Inflammatory macrophage treated with lipopolysaccharide for 1 hour (primary cell): ENCODE measurements at places on chromosomes 5 and 9.

DNA sequence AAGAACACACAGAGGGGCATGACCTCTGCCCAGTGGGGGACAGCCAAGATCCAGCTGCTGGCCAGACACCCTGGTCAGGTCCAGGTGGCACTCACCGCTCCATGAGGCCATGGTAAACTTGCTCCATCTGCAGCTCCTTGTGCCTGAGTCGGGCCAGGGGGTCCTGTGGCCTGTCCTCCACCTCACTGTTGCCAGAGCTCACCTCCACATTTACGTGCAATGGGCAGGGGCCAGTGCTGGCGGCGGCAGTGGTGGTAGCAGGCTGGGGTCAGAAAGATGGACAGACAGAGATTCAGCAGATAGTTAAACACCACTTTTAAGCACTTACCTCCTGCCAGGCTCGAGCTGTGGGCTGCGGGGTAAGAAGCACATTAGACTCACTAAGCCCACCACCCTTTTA lies 28.0 kb downstream of the AKNA start:
- DNase-seq: no peak

GRCh38 chr9:77417566-77417965 lies 230.6 kb downstream of the GNA14 start:
- DNase-seq: peak; percentile 65

- DNase-seq: no peak
Measured at GRCh38 chr9:88872192-88872946, 118.9 kb upstream of the S1PR3 start.

DNA sequence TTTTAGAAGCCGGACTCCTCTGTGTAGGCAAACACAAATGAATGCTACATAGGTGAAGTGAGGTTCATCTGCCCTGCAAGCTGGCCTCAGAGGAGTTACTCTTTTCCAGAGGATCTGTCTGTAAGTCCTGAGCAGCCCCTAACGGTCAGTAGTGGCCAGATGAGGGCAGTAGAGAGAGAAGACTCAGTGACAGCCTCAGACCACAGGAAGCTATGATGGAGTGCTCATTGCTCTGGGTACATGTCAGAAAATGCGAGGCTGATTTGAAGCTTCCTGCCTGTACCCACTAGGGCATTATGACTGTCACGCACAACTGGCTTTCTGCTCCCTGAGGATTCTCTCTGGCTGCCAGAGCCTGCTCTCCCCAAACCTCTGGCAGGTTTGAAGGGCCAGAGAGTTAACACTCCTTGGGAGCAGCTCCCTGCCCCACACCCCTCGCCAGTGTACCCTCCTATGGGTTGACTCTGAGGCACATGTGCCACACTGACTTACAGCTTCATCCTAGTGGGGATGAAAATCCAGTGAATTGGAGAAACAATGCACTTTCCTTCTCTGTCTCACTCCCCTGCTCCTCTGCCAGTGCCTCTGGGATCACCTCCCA lies 141.5 kb downstream of the GABRG2 start:
- DNase-seq: peak; percentile 62

DNA sequence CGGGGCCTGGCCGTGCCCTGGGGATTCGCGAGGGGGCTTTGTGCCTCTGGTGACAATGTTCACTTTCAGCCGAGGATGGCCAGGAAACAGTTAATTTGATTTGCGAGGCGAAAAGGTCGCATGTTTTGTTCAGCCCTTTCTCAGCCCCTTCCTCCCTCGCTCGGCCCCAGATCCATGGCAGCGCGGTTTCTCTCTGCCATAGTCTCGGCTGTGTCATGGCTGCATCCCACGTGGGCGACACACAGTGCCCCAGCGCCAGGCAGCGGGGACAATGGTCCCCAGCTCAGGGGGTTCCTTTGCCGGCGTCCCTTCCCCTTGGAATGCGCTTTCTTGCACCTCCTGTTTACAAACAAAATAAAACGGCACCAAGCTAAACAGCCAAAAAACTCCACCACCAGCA lies 370.3 kb upstream of the IRX2 start:
- no peak for DNase-seq

GRCh38 chr5:38670878-38671277 lies 114.4 kb upstream of the LIFR start:
- no peak for DNase-seq

- DNase-seq: no peak
Measured at GRCh38 chr5:4370218-4370617, 769.9 kb upstream of the ADAMTS16 start.

- no peak for DNase-seq
Measured at GRCh38 chr5:56147659-56148230, 85.4 kb downstream of the ANKRD55 start.

GRCh38 chr5:14676320-14676719 lies 11.8 kb downstream of the OTULIN start:
- DNase-seq: no peak

GRCh38 chr5:81774374-81774773 lies 23.5 kb upstream of the SSBP2 start:
- DNase-seq: no peak

DNA sequence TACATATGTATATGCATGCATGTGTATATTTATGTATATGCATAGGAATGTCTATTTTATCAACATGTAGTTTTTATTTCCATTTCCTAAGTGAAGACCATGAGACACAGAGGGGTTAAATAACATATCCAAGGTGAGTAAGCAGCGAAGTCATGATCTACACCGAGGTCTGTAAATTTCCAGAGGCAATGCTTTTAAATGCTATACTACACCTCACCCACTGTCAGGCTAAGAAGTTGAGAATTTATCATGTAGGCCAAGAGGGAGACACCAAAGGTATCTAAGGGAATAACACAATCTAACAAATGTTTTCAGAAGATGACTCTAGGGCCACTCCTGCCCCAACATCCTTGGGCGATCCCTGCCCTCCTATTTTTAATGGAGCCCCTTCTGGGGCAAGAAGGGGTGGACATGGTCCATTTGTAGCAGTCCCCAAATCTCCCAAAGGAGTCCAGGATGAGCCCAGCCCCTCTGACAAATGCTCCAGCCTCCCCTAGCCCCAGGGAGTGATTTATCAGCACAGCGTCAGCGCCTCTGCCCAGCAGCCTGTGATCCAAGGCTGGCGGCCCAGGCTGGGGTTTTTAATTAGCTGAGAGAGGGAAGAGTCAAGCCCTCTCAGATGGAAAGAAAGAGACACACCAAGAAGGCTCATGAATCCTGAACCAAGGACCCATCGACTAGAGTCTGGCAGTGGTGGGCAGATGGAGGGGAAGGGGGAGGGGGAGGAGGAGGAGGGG lies 339.9 kb downstream of the ASTN2 start:
- DNase-seq: no peak

- no peak for DNase-seq
Measured at GRCh38 chr9:89601306-89601705, 3.5 kb upstream of the GADD45G start.

- peak; percentile 32 for DNase-seq
Measured at GRCh38 chr5:151677776-151678545, 8.8 kb downstream of the SPARC start.

GRCh38 chr9:114825126-114825795 lies 19.4 kb upstream of the TNFSF15 start:
- no peak for DNase-seq

GRCh38 chr5:7886849-7887475 lies 18.0 kb downstream of the MTRR start:
- peak; percentile 18 for DNase-seq

DNA sequence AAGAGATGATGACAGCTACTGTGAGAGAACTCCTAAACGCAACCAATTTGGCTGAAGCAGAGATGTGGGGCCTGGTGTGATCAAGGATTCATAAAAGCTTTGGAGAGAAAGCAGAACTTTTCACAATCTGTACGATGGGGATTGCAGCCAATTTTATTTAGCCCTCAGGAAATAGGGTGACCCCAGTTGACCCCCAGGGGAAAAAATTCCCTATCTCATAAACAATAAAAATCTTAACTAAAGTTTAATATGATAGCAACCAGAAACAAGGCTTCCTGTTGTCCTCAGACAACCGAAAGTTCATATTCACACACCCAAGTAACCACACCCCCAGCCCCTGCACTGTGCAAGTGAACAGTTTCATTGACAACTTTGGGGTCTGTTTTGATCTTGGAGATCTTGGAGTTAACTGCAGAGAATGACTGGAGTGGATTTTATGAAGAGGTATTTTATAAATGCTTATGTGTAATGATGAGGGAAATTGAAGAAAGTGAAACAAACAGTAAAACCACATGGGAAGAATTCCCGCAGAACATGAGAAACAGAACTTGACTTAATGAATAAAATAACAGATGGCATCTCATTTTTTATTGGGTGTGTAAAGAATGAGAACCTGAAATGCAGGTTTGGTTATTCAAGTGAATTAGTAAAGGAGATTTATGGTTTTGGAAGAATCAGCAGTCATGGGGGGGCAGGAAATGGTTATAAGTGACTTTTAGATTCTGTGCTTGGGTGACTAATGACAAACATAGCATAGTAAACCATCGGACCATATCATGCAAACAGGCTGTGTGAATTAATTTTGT lies 94.5 kb downstream of the PDE4D start:
- peak; percentile 7 for DNase-seq

GRCh38 chr5:109062664-109063063 lies 315.0 kb downstream of the FER start:
- DNase-seq: no peak

DNA sequence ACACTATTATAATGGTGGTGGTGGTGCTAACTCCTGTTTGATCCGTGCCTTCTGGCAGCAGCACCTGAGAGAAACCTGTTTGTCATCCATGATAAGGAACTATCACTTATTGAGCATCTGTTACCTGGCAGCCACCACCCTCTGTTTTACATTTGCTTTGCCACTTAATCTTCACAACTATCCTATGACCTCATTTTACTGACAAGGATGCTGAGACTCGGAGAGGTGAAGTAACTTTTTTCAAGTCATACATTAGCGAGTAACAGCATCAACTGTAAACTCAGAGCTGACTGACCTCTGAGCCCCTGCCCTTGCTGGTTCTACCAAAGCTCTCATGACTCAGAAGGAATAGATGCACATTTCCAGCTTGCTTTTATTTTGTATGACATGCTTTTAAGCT lies 81.1 kb downstream of the EGFLAM start:
- DNase-seq: no peak

DNA sequence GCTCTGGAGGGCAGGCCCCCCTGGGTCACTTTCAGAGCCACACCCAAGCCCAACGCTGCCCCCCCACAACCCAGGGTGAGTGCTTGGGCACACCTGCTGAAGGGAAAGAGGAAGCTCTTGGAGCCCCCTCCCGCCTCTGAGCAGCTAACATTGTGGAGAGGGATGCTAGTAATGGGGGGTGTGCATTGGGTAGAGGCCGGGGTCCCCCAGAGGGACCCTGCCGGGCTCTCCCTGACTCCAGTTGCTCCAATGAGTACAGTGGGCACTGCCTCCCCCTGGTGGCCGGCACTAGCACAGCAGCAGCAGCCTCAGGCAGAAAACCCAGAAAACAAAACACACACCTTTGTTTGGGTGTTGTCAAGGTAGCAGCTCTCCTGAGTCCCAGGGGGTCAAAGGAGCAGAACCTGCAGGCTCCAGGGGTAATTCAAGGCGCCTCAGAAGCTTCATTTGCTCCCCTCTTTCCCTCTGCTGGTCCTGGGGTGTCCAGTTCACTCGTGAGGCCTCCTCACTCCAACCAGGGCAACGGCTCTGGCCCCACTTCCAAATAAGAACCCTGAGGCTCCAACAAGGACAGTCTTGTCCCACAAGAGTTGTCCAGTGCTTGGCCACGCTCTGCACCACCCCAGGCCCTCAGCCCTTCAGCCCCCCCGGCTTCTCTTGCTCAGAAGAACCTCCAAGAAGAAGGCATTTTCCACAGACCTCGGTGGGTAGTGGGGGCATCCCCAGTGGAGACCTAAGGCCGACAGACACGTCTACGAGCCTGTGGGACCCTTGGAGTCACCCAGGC lies 16.1 kb downstream of the GBGT1 start:
- DNase-seq: peak; percentile 78

GRCh38 chr9:8401961-8402705 lies 602.6 kb upstream of the DMAC1 start:
- no peak for DNase-seq

- no peak for DNase-seq
Measured at GRCh38 chr9:23543419-23543818, 282.6 kb downstream of the ELAVL2 start.

DNA sequence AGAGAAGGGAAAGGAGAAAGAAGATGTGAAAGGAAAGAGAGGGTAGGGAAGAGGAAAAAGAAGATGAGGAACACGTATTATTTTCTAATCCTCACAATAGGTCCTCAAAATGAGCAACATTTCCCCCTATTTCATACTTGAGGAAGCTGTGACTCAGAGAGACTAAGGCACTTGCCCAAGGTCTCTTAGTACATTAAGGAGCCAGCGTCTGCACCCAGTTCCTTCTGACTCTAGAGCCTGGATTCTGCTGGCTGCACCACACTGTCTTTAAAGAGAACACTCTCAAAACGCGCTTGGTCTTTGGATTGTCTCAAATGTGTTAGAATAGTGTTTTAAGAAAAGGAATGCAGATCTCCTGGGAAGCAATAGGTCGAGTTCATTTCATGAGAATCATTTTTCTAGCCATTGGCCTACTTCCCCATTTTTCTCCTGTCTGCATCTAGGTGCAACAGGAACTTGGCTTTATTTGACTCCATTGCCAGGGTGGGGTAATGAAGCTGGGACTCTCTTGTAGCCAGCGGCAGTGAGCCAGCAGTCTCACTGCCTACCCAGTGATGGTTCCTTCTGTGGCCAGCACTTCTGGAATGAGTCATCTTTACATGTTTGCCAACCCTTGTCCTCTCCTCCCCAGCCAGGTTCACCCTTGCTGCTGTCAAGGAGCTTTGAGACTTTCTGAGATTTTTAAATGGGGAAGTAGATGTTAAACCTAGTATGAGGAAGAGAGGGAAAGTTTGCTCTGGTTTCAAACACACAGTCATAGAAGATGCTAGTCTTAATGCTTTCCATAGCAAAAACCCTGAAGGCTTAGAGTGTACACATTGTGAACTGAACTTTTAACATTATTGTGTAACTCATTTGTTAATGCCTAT lies 82.7 kb downstream of the DOCK8 start:
- peak; percentile 88 for DNase-seq

DNA sequence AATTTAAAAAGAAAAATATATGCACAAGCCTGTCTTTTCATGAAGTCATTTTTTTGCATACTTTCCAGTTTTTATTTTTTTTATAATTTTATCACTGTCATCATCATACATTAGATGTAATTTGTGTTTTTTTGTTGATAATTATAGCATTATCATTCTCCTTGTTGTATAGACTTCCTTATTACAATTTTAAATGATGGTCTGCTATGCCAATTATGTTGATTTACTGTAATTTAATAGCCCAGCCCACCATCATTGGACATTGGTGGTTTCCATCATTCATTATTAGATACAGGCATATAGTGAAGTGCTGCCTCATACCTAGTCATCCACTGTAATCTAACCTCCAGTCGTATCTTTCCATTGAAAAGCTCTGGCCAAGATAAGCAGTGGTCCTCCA lies 3.8 kb upstream of the TJP2 start:
- no peak for DNase-seq

- no peak for DNase-seq
Measured at GRCh38 chr5:165504674-165505073, 1999.3 kb downstream of the MAT2B start.

DNA sequence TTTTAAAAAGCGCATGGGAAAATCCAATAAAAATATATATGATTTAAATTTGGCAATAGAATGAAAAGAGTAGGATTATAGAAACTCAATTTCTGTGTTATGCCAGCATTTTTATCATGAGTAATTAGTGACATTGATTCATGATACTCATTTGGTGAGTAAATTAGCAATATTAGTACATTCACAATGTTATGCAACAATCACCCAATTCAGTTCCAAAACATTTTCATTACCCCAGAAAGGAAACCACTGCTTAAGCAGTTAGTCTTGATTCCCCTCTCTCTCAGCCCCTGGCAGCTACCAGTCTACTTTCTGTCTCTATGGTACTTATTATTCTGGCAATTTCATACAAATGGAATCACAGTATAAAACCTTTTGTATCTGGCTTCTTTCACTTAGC lies 27.0 kb downstream of the OSMR start:
- no peak for DNase-seq

GRCh38 chr9:127123064-127123890 lies 842 bp upstream of the ANGPTL2 start:
- no peak for DNase-seq
